ENCODE measurements at places on chromosomes 7 and 10. TPM values are rescaled to one million over a fixed set of nuclear protein-coding genes. Genes with fewer than 3 reads are reported as not detected.

GNG11 gene
- 24.7 TPM for polyA plus RNA-seq

CYP3A7 gene
- polyA plus RNA-seq, result not detected

PCLO gene
- 0.28 TPM for polyA plus RNA-seq

CLEC2L gene
- polyA plus RNA-seq, result 1.1 TPM

RNF32 gene
- polyA plus RNA-seq, result 1.8 TPM

TRIM50 gene
- 0.57 TPM for polyA plus RNA-seq

SMO gene
- polyA plus RNA-seq, result 39.7 TPM

NCF1 gene
- 1.6 TPM for polyA plus RNA-seq

EGR2 gene
- 2.6 TPM for polyA plus RNA-seq

SEMA3A gene
- polyA plus RNA-seq, result 24.0 TPM

SCART1 gene
- 1.1 TPM for polyA plus RNA-seq

NPC1L1 gene
- 0.08 TPM for polyA plus RNA-seq

CALHM1 gene
- polyA plus RNA-seq, result 0.06 TPM

- peak; percentile 62 for DNase-seq
Measured at GRCh38 chr7:36967387-36967786, 243.1 kb upstream of the AOAH start.

GRCh38 chr10:86938260-86938659 is 19.2 kb downstream of the MMRN2 start:
- DNase-seq, result no peak

- DNase-seq, result no peak
Measured at GRCh38 chr7:101597941-101598340, 31.2 kb downstream of the MYL10 start.

DNA sequence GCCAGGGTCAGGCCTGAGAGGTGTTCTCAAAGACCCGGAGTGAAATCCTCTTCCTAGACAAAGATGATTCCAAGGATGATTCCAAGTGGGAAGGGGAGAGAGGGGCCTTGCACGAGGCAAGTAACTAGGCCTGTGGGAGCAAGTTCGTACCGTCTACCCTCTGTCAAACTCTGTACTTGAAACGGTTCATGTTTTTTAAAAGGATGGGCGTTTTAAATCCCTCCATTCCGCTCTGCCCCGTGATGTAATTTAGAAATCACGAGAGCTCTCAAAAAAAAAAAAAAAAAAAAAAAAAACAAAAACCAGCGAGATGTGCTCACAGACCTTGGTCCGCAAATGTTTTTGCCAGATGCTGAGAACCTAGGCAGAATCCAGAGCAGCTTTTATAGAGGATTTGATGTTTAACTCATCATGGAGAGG is 114.7 kb upstream of the CARD11 start:
- DNase-seq, result peak; percentile 73

DNA sequence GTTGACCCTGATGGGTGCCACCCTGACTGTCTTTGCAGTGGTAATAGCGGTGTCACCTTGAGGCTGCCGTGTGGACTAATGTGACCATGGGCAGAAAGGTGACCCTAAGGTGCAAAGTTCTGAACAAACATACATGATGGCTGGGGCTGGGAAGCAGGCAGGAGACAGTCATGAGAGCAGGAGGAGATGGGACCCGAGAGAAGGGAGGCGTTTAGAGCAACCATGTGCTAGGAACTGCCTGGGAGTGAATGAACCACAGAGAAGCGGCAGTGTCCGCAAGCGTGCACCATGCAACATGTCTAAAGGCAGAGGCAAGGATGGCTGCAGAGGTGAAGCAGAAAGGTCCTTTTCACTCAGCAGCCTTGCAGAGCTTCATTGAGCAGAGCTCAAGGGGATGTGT is 113.1 kb upstream of the GDF10 start:
- no peak for DNase-seq

DNA sequence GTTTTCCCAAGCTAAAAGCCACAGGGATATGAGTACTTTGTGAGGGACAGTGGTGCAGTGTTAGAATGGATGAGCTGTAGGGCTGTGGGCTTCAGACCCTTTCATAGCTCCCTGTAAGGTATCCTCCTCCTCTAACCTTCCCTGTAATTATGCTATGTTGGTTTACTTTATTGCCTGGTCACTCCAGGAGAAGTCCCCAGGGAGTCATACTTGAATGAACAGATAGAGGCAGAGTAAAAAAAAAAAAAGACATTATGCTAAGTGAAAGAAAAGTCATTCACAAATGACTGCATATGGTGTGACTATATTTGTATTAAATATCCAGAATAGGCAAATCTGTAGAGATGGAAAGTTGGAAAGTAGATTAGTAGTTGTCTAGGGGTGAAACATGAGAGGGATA is 434.4 kb downstream of the AUTS2 start:
- no peak for DNase-seq

GRCh38 chr10:16769331-16769730 is 47.9 kb downstream of the RSU1 start:
- DNase-seq, result no peak

- peak; percentile 26 for DNase-seq
Measured at GRCh38 chr7:27640884-27641574, 21.7 kb downstream of the HIBADH start.

DNA sequence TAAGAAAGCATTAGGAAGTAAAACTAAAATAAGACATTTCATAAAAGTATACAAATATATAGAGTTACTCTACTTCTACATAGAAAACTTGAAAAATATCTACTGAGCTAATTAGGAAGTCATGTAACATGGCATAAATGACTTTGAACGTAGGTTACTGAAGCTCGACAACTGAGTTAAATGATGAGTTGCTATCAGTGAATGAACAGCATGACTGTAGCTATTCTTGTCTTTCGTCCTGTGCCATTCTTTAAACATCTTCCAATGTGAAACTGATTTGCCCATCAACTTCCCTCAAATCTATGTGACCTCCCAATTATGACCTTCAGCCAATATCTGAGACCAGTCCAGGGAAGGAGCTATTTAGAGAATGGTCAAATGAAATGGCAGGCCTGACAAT is 113.5 kb upstream of the NEBL start:
- DNase-seq, result no peak

DNA sequence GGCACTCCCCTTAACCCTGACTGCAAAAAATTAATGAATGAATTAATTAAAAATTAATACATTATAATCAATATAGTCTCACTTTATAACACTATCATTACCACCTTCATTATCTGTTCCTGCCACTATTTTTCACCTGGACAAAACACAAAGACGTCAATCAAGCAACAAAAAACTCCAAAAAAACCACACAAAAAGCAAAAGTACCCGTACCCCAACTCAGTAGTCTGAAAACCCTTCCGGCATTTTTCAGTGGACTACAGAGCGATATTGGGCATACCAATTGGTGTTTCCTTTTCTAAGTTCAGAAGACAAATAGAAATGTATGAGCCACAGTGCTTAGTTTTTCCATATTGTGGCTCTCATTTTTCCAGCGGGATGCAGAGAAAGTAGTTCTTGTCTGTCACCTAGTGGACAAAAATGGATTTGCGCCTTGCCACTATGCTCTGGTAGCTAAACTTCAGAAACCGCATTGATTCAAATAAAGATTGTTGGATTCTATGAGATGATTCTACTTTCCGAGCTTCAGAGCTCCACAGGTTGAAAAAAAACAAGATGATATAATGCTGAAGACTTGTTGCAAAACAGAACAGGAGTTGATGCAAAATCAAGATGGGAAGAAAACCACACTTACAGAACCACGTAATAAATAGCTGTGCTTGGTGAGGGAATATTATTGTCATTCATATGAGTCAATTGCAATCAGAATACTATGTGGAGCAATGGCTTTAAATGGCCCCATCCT is 50.6 kb upstream of the ITGB1 start:
- DNase-seq, result peak; percentile 82

DNA sequence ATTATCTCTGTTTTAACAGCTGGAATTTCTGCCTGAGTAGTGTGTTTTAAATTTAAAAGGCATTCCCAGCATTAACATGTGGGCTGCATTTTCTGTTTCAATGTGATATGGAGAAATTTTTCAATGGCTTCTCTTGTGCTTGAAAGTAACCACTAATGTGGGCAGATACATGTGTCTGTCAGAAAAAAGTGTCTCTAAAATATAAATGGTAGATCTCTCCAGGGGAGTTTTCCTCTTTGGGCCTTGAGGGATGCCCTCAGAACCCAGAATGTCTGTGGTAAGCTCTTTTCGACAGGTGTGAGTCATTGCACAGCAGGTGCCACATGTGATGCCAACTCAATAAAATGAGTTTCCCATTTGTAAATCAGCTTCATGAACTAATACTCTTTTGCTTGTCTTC is 221.1 kb downstream of the SEMA3E start:
- DNase-seq, result no peak

DNA sequence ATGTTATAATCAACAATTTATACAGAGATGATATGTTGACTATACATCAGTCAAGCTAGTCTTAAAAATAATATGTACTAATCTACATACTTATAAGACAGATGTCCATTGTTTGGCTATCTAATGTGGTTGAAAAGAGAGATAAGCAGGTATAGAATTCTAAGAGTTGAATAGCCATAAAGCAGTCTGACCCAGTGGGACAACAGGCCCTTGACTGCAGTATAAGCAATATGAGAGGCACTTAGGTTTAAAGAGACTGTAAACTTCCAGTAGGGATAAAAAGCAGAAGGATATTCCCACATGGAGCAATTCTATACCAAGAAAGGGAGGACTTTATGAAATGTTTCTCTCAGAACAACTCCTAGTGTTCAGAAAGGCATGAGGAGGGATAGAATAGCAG is 139.3 kb downstream of the ELAPOR2 start:
- DNase-seq, result no peak

DNA sequence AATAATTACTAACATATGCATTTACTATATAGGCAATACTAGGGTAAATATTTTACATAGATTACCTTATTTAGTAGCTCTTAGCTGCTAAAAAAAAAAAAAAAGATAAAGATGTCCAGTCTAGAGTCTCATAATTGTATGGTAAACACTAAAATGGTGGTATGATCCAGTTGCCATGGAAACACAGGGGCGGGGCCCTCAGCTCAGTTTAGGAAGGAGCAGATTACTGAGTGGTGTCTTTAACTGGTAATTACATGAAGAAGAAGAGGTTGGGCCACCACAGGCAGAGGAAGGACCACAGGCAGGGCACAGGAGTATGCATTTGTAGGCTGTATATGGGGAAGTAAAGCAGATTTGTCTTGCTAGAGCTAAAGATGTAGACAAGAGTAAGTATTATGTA is 43.7 kb downstream of the ITGB8 start:
- DNase-seq, result no peak

DNA sequence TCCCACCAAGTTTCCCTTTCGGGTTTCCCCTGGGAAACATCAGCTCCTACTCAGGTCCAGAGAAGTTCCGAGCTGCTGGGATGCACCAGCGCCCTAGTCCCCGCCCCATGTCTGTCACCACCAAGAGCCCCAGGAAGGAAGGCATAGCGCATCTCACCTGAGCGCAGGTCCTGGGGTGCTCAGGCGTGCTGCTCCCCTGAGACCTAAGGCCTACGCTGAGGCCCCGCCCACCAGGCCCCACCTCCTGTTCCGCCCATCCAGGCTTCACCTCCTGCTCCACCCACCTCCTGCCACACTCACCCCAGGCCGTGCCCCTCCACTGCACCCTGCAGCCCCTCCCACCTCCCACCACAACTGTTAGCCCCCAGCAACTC is 1.2 kb upstream of the TFR2 start:
- DNase-seq, result no peak

- no peak for DNase-seq
Measured at GRCh38 chr10:29611781-29612381, 22.9 kb downstream of the SVIL start.

- no peak for DNase-seq
Measured at GRCh38 chr7:1811850-1812508, 141.9 kb downstream of the ELFN1 start.

GRCh38 chr7:2663121-2663886 is 24.7 kb upstream of the AMZ1 start:
- peak; percentile 58 for DNase-seq

DNA sequence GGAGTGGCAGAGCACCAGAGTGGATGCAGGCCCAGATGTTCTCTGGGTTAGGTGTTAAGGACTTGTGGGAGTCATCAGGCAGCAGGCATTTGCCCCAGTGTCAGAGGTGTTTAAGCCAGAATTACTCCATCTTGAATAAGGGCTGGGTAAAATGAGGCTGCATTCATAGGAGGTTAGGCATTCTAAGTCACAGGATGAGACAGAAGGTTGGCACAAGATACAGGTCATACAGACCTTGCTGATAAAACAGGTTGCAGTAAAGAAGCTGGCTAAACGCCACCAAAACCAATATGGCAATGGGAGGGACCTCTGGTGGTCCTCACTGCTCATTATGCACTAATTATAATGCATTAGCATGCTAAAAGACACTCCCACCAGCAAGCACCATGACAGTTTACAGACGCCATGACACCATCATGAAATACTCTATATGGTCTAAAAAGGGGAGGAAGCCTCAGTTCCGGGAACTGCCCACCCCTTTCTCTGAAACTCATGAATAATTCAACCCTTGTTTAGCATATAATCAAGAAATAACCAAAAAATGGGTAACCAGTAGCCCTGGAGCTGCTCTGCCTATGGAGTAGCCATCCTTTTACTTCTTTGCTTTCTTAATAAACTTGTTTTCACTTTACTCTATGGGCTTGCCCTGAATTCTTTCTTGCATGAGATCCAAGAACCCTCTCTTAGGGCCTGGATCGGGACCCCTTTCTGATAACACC is 882 bp upstream of the LRRC61 start:
- no peak for DNase-seq

- no peak for DNase-seq
Measured at GRCh38 chr7:93156884-93157283, 8.7 kb upstream of the SAMD9L start.

- no peak for DNase-seq
Measured at GRCh38 chr7:50628434-50629084, 63.4 kb upstream of the DDC start.

GRCh38 chr10:27723436-27723835 is 22.2 kb downstream of the MKX start:
- peak; percentile 56 for DNase-seq

- peak; percentile 43 for DNase-seq
Measured at GRCh38 chr7:92717993-92718716, 118.2 kb downstream of the CDK6 start.

- no peak for DNase-seq
Measured at GRCh38 chr7:91420606-91421005, 156.4 kb downstream of the FZD1 start.

Data from hindlimb muscle (tissue), 1 donor.